WTC11 (cell line): ENCODE measurements at places on chromosomes 6 and 20.
A peak's percentile ranks its signal among the peaks of the same experiment; 100 is the strongest.

GRCh38 chr6:11430036-11430435 is 107.5 kb upstream of the TMEM170B start:
- DNase-seq = no peak

DNA sequence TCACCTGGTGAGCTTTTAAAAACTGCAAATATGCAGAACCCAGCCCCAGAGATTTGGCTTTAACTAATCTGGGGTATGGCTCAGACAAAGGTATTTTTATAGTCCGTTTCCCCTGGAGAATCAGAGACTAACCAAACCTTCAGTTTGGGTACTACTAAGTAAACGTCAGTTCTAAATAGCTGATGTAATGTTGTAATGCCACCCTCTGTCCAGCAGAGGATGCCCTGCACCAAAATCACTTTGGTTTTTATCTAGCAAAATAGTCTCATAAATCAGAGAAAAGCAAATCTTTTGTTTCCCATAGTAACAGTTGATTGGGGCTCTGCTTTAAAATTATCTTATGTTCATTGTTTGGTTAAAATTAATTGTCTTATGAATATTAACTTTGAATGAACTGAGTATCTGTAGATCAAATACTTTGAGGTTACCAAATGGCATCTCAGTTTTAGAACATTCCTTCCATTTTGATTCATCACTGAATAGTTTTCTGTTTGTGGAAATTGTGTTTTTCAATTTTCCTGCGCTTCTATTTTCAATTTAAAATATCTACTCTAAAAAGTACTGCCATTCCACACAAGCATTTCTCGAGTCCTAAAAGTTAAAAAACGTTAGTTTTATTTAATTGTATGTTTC is 278.3 kb upstream of the PLCB4 start:
- peak; percentile 42 for DNase-seq

GRCh38 chr6:2938632-2939083 is 32.7 kb downstream of the SERPINB6 start:
- no peak for DNase-seq

GRCh38 chr6:39791311-39791710 is 865 bp upstream of the DAAM2 start:
- no peak for DNase-seq

- no peak for DNase-seq
Observed at GRCh38 chr20:1807394-1807793, 87.8 kb upstream of the SIRPA start.

GRCh38 chr20:1478566-1478965 is 11.9 kb upstream of the NSFL1C start:
- DNase-seq = no peak

DNA sequence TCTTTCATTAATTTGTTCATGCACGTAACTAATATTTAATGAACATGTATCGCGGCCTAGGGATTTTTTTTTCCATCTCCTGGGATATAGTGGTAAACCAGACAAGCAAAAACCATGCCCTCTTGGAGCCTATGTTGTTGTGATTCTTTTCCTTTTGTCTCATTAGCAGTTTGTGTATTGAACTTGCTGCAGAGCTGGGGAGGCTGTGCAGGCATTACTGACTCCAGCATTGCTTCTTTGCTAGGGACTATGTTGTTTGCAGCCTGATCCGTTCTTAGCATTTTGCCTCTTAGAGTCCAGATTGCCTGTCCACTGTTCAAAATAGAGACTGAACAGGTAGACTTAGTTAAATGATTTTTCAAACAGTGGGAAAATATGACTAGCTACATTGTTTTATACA is 9.7 kb downstream of the SCAF8 start:
- DNase-seq = no peak

GRCh38 chr6:10565913-10566312 is 44.8 kb downstream of the GCNT2 start:
- no peak for DNase-seq
